NCI-H1417 (cell line): ENCODE measurements at places on chromosomes 5 and 9.

- no peak for DNase-seq
Measured at GRCh38 chr5:63081402-63081801, 502.8 kb downstream of the LRRC70 start.

GRCh38 chr5:7329712-7330111 lies 66.2 kb upstream of the ADCY2 start:
- no peak for DNase-seq

DNA sequence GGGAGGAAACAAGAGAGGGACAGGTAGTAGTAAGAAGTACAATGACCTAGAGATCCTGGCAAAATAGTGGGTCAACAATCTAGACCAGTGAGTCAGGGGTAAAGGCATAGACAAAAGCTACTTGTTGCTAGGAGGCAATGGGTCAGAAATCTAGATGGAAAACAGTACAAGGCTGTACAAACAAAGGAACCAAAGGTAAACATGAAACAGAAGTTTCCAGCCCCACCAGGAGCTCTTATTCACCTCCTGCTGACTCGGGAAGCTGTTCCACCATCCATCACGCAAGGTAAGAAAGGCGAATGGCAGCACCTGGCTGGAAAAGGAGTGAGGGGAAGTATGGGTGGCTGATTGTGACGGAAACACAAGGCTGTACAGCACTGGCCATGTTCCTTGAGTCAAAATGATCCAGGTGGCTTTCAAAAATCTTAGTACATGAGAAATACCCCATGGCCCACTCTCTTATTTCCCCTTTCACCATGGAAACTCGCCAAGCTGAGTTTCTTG lies 70.5 kb upstream of the RAI14 start:
- peak; percentile 58 for DNase-seq

- no peak for DNase-seq
Measured at GRCh38 chr5:31407921-31408693, 123.8 kb downstream of the DROSHA start.

GRCh38 chr9:98580956-98581355 lies 127.8 kb downstream of the GABBR2 start:
- no peak for DNase-seq

- no peak for DNase-seq
Measured at GRCh38 chr5:82422751-82423181, 144.6 kb upstream of the RPS23 start.

DNA sequence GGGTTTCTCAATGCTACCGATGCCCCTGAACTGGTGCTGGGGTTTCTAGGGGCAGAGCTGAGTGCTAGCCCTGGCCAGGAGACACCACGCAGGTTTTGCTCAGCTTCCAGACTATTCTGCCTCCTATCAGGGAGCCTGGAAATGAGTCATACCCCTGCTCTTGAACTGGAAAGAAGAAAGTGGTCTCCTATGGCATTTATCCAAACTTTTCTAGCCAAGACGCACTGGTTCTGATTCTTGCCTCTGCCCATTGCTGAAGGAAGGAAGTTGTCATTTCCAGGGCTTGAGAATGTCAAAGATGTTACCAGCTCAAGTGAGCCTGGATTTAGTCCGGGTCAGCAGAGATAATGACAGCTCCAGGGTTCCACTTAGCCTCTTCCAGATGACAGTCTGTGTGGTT lies 561.9 kb downstream of the CDK5RAP2 start:
- no peak for DNase-seq
